Stimulated activated CD4-positive, alpha-beta T cell treated with anti-CD3 and anti-CD28 coated beads, Interleukin-1b, Interleukin-23, amount 100 ng/mL, for 4 hours (primary cell): ENCODE measurements at places on chromosomes 4 and X.

DNA sequence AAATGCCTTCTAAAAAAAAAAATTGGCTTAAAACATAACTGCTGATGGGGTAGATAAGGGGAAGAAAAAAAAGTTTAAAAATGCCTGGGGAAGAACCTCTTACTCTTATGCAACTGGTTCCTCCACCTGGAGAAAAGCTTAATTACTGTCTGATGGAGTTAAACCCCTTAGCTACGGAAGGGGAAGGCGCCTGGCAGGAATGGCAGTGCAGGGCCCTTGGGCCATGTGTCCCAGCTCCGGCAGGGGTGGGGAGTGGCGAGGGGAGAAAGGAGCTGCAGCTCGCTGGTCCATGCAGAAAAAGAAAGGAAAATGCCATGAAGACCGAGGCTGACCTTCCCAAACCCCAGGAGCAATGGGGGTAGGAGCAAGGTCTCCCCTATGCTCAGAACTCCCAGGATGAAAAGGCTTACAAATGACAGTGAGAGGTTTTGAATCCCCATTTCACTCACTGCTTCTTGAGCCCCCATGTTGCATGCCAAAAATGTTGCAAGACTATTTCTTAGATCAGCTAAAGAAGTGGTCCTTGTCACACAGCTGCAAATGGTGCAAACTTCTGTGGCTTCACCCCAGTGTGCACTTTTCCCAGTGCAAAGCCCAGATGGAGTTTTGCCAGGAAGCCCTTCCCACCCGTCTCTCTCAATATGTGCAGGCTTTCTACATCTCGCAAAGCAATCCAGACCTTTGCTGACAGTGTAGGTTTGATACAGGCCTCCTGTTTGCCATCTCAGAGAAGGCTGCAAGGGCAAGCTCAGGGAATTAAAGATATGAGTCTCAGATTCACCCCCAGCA is 204.8 kb upstream of the CT83 start:
- DNase-seq = no peak

DNA sequence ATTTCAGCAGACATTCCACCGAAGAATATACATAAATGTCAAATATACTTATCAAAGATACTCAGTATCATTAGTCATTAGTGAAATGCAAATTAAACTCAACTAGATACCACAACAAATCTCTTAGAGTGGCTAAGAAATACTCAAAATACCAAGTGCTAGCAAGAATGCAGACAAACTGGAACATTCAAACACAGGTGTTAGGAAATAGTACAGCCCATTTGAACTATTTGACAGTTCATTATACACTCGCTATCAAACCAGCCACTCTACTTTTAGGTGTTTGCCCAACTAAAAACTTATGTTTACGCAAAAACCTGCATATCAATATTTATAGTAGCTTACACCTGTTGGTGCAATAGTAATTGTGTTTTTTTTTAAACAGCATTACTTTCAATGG is 8.8 kb downstream of the ADAM29 start:
- no peak for DNase-seq

DNA sequence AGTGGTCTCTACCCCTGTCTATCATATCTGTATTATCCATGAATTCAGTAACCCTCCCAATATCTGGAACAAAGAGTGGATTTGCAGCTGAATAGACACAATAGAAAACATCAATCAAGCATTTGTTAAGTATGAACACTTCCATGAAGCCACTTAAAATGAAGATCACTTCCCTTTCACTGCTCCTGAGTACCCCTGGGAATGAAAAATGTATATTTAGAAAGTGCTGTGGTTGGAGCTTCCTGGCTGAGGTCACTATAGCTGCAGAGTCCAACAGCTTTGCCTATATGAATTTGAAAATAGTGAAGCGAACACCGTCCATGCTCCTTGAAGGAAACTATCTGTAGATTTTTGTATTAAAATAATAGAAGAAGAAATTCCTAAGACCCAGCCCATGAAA is 227.0 kb downstream of the DTHD1 start:
- no peak for DNase-seq

DNA sequence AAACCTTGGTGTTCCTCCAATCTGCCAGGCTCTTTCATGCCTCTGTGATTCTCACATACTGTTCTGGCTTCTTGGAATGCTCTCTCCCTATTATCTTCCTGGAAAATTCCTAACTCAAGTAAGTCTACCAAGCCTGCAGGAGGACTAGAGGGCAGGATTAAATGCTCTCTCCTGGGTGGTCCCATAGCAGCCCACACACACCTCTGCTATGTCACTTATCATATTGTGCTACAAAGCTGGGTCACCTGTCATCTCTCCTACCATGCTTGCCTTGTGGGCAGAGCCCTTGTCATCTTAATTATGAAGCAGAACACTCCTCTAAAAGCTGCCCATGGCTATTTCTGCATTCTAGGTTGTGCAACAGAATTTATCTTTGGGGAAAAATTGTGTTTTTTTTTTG is 344.5 kb upstream of the NOCT start:
- no peak for DNase-seq

- no peak for DNase-seq
Observed at GRCh38 chr4:113457886-113458285, 303.7 kb downstream of the CAMK2D start.

- no peak for DNase-seq
Observed at GRCh38 chr4:105179539-105180401, 33.1 kb downstream of the TET2 start.

DNA sequence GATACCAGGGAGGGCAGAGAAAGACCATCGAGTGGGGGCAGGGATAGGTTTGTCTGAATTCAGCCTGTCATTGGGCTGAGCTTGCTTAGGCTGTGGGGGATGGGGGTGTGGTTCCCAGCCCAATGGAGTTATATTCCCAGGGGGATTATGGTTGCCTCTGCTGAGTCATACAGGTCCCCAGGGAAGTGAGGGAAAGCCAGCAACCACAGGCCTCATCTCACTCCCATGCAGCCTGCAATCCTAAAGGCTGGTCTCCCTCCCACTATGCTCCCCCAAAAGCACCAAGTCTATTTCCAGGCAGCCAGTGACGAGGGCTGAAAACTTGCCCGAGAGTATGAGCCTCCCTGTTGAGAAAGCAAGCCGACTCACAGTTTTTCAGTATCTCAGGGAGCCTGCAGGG is 39.3 kb downstream of the AFM start:
- no peak for DNase-seq

DNA sequence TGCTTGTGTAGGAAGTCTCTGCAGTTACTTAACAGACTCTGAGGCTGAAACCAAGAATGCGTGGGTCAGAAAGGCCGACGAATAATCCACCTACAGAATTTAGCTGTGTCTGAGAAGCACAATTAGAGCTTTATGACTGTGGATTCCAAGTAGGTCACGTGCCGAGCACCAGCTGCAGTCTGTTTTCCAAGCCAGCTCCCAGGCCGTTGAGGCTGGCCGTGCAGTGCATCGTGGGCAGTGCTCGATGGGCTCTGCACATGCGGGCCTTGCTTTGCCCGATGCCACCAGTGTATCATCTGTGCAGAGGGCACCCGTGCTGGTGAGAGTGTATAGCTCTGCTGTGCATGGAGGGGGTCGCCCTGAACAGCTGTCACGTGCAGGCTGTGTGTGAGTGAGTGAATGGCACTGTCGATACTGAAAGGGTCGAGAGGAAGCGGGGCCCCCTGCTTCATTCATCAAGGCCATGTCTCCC is 67.5 kb upstream of the CLDN34 start:
- DNase-seq = no peak

DNA sequence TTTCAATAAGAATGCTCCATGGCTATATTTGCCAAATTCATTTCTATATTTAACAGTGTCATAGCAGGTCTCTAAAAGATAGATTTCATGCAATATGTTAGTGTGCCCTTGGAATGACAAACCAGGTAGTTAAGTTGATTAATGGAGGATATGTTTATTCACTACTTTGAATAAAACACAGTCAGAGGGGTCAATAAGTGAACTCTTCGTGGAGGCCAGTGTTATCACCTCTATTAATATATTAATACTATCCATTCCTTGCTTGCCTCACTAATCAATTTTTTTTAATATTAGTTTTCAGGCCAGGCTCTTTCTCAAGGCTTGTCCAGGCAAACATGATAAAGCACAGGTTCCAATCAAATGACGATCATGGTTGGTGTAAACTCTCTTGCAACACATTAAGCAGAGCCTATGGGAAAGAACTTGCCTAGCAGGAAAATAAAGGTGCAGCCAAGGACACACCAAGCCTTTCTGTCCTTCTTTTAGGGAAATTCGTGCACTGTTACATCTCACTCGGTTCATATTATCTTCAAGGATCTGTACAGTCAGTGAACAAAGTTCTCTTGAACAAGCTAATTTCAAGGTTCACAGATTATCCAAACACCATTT is 144.7 kb downstream of the DCK start:
- DNase-seq = no peak

DNA sequence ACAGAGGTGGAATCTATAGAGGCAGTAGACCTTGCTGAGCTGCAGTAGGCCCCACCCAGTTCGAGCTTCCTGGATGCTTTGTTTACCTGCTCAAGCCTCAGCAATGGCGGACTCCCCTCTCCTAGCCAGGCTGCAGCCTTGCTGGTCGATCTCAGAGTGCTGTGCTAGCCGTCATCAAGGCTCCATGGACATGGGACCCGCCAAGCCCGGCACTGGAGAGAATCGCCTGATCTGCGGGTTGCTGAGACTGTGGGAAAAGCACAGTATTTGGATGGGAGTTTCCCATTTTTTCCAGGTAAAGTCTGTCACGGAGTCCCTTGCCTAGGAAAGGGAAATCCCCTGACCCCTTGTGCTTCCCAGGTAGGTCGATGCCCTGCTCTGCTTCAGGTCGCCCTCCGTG is 124.8 kb upstream of the KLF8 start:
- DNase-seq = no peak

GRCh38 chr4:94389595-94390267 is 47.1 kb upstream of the HPGDS start:
- no peak for DNase-seq

DNA sequence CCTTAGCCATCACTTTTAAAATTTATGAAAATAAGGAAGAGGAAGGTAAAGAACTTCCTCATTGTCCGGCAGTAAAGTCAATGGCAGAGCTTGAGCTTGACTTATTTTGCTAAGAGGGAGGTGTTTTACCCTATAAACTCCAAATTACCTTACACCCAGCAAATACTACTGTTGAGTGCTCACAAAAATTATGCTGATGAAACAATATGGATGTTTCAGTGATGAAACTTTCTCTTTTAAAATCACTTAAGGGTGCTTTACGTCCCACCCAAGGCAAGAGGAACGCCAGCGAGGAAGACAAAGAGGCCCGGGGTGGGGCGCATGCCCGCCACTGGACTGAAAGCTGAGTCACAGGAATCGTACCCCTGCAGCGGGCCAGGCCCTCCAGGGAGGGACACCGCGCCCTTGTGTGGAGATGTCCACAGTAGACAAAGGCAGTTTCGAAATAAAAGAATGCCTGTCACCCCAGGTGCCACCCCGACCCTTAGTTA is 560 bp upstream of the TMSB4X start:
- no peak for DNase-seq

DNA sequence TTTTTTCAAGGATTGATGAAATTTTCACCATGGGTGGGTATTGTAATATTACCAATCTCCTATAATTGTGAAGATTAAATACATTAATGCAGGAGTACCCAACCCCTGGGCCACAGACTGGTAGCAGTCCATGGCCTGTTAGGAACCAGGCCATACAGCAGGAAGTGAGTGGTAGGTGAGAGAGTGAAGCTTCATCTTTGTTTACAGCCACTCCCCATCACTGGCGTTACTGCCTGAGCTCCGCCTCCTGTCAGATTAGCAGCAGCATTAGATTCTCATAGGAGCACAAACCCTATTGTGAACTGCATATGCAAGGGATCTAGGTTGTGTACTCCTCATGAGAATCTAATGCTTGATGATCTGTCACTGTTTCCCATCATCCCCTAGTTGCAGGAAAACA is 15.1 kb downstream of the RAPGEF2 start:
- DNase-seq = no peak

GRCh38 chr4:32226204-32226603 is 1506.0 kb downstream of the PCDH7 start:
- no peak for DNase-seq

DNA sequence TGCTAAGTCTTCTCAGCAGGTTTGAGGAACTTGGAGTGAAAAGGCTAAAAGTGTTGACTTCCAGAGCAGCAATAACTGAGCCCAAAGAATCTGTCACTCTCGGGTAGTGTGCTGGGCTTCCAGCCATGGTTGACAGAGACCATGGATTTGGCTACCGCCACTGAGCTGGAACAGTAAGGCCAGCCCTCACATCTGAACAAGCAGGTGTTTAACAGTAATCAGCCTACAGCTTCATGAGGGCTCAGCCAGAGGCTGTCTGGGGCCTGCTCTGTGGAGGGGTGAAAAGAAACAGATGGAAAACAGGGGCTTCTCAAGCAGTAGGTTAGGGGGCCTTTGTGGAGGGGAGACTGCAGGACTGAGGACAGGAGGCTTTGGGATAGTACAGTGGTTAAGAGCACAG is 14.9 kb downstream of the RASL11B start:
- DNase-seq = no peak

GRCh38 chr4:100372432-100372831 is 145.4 kb downstream of the EMCN start:
- no peak for DNase-seq

DNA sequence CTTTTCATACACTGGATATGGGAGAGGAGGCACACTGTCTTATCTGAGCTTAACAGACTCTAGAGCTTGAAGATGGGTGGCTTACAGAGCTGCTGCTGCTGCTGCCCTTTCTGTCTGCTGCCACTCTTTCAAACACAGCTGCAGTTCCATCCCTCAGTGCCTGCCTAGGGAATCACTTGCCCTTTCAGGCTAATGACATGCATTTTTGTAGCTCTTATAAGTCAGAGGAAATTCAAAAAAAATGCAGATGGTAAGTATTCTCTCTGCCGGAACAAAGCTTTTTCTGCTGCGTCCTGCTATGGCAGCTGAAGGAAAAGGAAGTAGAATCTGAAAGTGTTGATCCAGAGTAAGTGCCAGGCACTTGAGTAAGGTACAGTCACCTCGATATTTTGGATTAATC is 460.4 kb upstream of the DIAPH2 start:
- DNase-seq = no peak

GRCh38 chr4:32658019-32658418 is 1937.8 kb downstream of the PCDH7 start:
- no peak for DNase-seq

DNA sequence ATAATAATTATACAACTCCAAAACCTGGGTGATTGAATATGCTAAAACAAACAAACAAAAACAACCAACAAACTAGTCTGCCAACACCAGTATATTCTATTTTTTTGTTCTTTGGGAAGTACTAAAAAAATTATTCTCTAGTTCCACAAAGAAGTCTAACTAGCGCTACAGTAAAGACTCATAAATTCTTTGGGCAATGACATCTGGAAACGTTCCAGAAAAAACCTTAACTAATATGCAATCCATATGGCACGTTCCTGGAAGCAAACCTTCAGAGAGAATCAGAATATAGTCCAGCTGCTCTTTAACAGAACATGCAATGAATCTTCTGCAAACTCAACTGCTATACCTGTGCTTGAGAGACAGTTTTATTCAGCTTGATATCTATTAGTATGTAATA is 500.1 kb downstream of the TRAM1L1 start:
- DNase-seq = no peak

GRCh38 chr4:3227878-3228675 is 20.9 kb upstream of the MSANTD1 start:
- DNase-seq = no peak

GRCh38 chrX:108359806-108360602 is 78.2 kb downstream of the COL4A6 start:
- DNase-seq = no peak

- DNase-seq = no peak
Observed at GRCh38 chrX:107940095-107940494, 42.1 kb downstream of the TEX13B start.
